ENCODE measurements at places on chromosomes 3 and 15. TPM values are rescaled to one million over a fixed set of nuclear protein-coding genes. Genes with fewer than 3 reads are reported as not detected.

Gene PTPRG
- total RNA-seq = 104 TPM

Gene LMAN1L
- total RNA-seq = not detected

Gene LRRIQ4
- total RNA-seq = 1.6 TPM

Gene ADCY5
- 58.6 TPM for total RNA-seq

Gene PRKCI
- 89.5 TPM for total RNA-seq

Measured in diencephalon (tissue), 1 donor.